Fibroblast of lung (primary cell): ENCODE measurements at places on chromosomes 6 and 20. TPM values are rescaled to one million over a fixed set of nuclear protein-coding genes. Genes with fewer than 3 reads are reported as not detected.

GRCh38 chr6:6905961-6906518 is 201.7 kb upstream of the RREB1 start:
- no peaks in the 10 kb centered on the region for H3K36me3 ChIP-seq
- H3K27me3 ChIP-seq, result no peaks in the 10 kb centered on the region
- H3K4me1 ChIP-seq, result no peaks in the 10 kb centered on the region
- H3K4me3 ChIP-seq, result no peak overlapping the region
- H3K27ac ChIP-seq, result no peak overlapping the region
- no peak for DNase-seq

- no peaks in the 10 kb centered on the region for H3K4me1 ChIP-seq
- H3K36me3 ChIP-seq, result no peaks in the 10 kb centered on the region
- H3K27ac ChIP-seq, result no peak overlapping the region
- no peak overlapping the region for H3K4me3 ChIP-seq
Measured at GRCh38 chr6:156634048-156634447, 143.1 kb upstream of the ARID1B start.

DNA sequence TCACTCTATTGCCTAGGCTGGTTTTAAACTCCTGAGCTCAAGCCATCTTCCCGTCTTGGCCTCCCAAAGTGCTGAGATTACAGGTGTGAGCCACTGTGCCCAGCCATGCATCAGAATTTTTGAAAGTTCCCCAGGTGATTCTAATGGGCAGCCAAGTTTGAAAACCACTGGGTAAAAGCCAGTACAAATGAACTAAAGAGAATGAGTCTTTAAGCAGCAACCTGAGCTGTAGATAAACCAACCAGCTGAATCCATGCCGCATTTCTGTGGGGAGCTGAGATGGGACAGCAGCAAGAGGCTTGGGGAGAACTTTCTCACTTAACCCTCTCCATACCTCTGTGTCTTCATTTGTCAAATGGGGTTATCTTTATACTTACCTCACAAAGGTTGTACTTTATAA is 67.5 kb downstream of the VEGFA start:
- no peak overlapping the region for H3K4me3 ChIP-seq
- DNase-seq, result no peak
- peaks cover 19% of the 10 kb centered on the region for H3K4me1 ChIP-seq
- H3K36me3 ChIP-seq, result no peaks in the 10 kb centered on the region
- H3K27me3 ChIP-seq, result no peaks in the 10 kb centered on the region

DNA sequence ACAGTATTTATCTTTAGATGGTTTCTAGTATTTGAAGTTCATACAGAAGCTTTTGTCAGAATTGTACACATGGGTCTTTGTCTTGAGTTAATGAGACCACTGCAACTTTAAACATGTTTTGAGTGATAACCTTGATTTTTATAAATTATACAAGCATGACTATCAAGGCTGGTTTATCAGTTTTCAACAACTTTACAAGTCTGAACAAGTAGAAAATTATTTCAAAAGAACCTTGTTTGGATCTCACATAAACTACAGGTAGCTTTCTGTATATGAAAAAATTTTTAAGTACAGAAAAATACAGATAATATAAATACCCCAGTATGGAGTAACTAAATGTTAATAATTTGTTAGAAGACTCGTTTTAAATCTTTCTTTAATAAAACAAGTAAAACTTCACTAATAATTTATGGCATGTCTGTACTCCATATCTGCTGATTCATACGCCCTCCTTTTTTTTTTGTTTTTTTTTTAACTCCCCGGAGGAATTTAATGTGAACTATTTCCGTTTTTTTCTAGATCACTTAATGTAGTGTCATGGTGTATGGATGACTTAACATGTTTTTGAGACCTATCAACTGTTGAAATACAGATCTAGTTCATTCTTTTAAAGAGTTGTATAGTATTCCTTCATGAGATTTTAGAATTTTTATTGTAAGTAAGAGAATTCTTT is 18.3 kb downstream of the VAPB start:
- peak; percentile 39 for DNase-seq
- H3K27me3 ChIP-seq, result no peaks in the 10 kb centered on the region
- H3K27ac ChIP-seq, result no peak overlapping the region
- H3K4me3 ChIP-seq, result no peak overlapping the region

DNA sequence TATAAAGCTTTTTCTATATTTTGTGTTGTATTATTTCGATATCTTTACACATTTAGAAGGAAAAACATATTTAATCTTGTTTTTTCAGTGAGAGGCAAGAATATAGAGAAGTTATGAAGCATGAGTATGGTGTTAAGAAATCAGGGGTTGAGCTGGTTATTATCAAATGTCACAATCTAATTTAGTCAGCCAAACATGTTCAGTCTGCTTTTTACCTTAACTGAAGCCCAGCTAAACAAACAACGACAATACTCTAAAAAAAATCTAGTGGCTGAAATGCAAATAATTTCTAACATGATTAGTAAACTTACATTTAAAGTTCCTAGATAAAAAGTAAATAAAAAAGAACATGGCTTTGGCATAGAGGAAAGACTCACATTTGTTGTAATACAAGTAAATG is 433.8 kb upstream of the NRSN1 start:
- H3K27ac ChIP-seq, result no peak overlapping the region
- no peaks in the 10 kb centered on the region for H3K27me3 ChIP-seq
- no peak overlapping the region for H3K4me3 ChIP-seq

GRCh38 chr6:52577022-52577777 is at the start of gene TRAM2:
Gene TRAM2, minus strand, starts transcription at chr6:52577060. Its CDS starts 145 bp downstream, at chr6:52576915.
- DNase-seq, result peak; percentile 84
- peaks cover 4% of the 10 kb centered on the region for H3K36me3 ChIP-seq
- H3K27ac ChIP-seq, result peak within 1 kb of the TSS; percentile 95
- H3K4me3 ChIP-seq, result peak within 1 kb of the TSS; percentile 99

GRCh38 chr6:130713144-130713543 is 114.1 kb upstream of the SMLR1 start:
- DNase-seq, result no peak
- no peak overlapping the region for H3K4me3 ChIP-seq
- H3K27ac ChIP-seq, result no peak overlapping the region
- H3K4me1 ChIP-seq, result no peaks in the 10 kb centered on the region
- no peaks in the 10 kb centered on the region for H3K27me3 ChIP-seq

DNA sequence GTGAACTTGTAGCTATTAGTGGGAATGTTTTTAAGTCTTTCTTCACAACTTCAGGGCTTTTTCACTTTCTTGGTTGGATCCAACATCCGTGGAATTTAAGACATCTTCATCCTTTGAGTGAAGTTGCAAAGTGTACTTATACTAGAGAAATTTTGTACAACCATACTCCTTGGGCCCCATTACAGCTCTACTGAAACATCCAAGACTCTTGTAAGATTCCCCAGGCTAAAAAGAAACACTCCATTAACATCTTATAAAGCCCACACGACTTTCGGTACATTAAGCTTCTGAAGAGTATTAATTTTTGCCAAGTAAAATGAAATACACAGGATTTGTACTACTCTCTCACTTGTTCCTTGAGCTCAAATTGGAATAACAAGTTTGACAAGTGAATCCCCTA is 5.4 kb downstream of the PCNA start:
- peaks cover 3% of the 10 kb centered on the region for H3K36me3 ChIP-seq
- no peaks in the 10 kb centered on the region for H3K27me3 ChIP-seq
- no peak overlapping the region for H3K4me3 ChIP-seq
- H3K4me1 ChIP-seq, result peaks cover 14% of the 10 kb centered on the region

DNA sequence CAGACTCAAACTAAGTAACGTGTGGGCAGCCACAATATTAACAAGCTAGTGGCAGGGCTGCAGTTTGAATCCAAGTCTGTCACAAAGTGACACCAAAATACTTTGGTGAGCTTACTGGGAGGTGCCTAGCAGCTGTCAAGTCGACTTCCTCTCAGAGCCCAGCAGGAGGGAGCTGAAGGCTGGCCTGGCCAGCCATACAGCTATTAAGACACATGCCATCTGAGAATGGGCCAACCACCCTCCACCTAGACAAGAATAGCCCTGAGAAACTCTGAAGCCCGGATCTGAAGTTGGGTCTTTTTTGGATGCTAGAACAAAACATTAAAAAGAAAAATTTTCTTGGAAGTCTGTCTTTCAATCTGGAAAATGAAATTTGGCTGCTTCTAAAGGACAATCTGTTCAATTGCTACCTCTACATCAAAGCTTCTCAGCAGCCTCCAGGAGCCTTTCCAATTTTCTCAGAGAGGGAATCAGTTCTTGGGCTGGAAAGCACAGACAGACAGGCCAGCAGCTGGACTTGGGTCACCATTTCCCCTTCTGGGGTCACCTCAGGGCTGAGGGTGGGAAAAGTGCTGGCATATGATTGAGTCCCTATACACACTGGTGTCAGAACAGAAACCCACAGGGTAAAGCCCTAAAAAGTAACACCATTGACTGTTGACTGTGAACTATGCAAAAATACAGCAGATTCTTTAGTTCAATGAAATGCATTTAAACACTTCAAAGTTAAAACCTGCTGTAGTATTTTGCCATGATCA is 42.9 kb downstream of the UQCC1 start:
- H3K27me3 ChIP-seq, result no peaks in the 10 kb centered on the region
- no peak overlapping the region for H3K4me3 ChIP-seq
- no peak overlapping the region for H3K27ac ChIP-seq
- peaks cover 2% of the 10 kb centered on the region for H3K4me1 ChIP-seq

DNA sequence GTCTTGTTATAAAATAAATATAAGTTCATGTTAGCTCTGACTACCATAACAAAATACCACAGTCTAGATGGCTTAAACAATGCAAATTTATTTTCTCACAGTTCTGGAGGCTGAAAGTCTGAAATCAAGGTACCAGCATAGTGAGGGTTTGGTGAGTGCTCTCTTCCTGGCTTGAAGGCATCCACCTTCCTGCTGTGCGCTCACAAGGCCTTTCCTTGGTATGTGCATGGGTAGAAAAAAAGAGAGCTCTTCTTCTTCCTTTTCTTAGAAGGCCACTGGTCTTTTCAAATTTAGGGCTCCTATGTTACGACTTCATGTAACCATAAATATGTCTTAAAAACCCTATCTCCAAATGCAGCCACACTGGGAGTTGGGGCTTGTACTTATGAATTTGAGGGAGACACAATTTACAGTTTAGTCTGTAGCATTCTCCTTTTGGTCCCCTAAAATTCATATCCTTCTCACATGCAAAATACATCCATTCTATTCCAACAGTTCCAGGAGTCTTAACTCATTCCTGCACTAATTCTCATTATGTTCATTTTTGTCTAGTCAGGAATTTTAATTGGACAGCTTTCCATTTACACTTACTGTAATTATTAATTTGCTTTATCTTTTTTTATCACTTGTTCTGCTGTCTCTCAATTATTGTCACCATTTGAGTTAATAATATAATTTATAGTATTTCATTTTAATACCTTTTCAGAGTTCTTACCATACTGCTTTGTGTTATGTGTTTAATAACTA is 381.9 kb upstream of the EPHA7 start:
- no peaks in the 10 kb centered on the region for H3K36me3 ChIP-seq
- H3K4me3 ChIP-seq, result no peak overlapping the region
- no peaks in the 10 kb centered on the region for H3K27me3 ChIP-seq

- H3K27me3 ChIP-seq, result no peaks in the 10 kb centered on the region
- DNase-seq, result no peak
- peaks cover 2% of the 10 kb centered on the region for H3K4me1 ChIP-seq
- H3K4me3 ChIP-seq, result no peak overlapping the region
- H3K27ac ChIP-seq, result no peak overlapping the region
Measured at GRCh38 chr20:32452776-32453466, 94.8 kb downstream of the ASXL1 start.

- no peaks in the 10 kb centered on the region for H3K4me1 ChIP-seq
- no peaks in the 10 kb centered on the region for H3K36me3 ChIP-seq
- no peak overlapping the region for H3K4me3 ChIP-seq
- no peak for DNase-seq
Measured at GRCh38 chr6:92534109-92534508, 885.2 kb downstream of the EPHA7 start.

GRCh38 chr20:25321262-25321831 is 69.3 kb downstream of the ABHD12 start:
- H3K36me3 ChIP-seq, result peaks cover 9% of the 10 kb centered on the region
- DNase-seq, result no peak
- H3K4me3 ChIP-seq, result no peak overlapping the region
- H3K27me3 ChIP-seq, result no peaks in the 10 kb centered on the region
- no peak overlapping the region for H3K27ac ChIP-seq

DNA sequence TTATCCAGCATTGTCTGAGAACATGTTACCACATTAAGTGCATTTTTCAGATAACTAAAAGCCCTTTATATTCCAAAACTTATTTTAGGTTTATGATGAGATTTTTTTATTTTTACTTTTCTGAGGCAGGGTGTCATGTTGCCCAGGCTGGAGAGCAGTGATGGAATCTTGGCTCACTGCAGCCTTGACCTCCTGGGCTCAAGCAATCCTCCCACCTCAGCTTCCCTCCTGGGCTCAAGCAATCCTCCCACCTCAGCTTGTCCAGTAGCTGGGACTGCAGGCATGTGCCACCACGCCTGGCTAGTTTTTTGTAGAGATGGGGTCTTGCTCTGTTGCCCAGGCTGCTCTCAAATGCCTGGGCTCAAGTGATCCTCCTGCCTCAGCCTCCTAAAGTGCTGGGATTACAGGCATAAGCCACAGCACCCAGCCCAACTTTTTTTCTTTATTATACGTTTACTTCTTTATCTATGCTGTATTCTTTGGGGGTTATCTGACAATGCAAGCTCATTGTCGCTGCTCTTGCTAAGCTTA is 6.2 kb downstream of the DYNLT1 start:
- H3K27me3 ChIP-seq, result no peaks in the 10 kb centered on the region
- peaks cover 9% of the 10 kb centered on the region for H3K4me1 ChIP-seq
- H3K36me3 ChIP-seq, result peaks cover 4% of the 10 kb centered on the region
- DNase-seq, result no peak
- H3K4me3 ChIP-seq, result no peak overlapping the region

GRCh38 chr6:26502626-26503025 is 2.5 kb downstream of the BTN1A1 start:
- H3K4me3 ChIP-seq, result no peak overlapping the region
- H3K27me3 ChIP-seq, result peaks cover 26% of the 10 kb centered on the region
- no peak overlapping the region for H3K27ac ChIP-seq
- H3K4me1 ChIP-seq, result no peaks in the 10 kb centered on the region
- no peaks in the 10 kb centered on the region for H3K36me3 ChIP-seq

GRCh38 chr6:132357120-132357519 is 44.2 kb downstream of the MOXD1 start:
- H3K27me3 ChIP-seq, result no peaks in the 10 kb centered on the region
- no peak overlapping the region for H3K27ac ChIP-seq
- no peaks in the 10 kb centered on the region for H3K36me3 ChIP-seq

Gene DEFB124
- total RNA-seq, result not detected in 2 replicates

Gene SNX9
- total RNA-seq, result 117 and 120 TPM in 2 replicates

Gene TPBG
- total RNA-seq, result 24.9 and 31.0 TPM in 2 replicates

Gene CASS4
- total RNA-seq, result 14.9 and 17.7 TPM in 2 replicates

Gene TFAP2D
- total RNA-seq, result not detected in 2 replicates

Gene DEFB119
- total RNA-seq, result not detected in 2 replicates

Gene RBL1
- 6.7 and 9.1 TPM in 2 replicates for total RNA-seq
